T-helper 1 cell (primary cell): ENCODE measurements at places on chromosomes 1 and 21.

- DNase-seq: no peak
Observed at GRCh38 chr1:227947386-227947675, 401 bp downstream of the WNT9A start.

- no peak for DNase-seq
Observed at GRCh38 chr1:87186346-87186745, 142.3 kb upstream of the LMO4 start.

DNA sequence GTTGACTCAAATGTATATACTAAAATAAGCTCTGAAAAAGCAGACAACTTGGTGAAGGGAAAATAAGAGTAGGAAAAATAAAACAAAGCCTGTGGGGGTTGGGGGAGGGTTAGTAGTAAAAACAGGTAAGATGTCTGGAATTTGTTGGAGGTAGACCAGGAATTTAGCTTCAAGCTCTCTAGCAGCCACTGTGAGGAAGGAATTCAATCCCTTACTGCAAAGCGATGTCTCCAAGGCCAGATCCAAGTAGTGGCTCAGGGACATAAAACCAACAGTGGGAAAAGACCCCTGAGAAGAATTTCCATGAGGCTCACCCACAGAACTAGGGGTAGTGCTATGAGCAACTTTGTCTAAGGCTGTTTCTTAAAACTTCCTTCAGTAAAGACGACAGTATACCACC lies 7.8 kb downstream of the ANGPTL7 start:
- DNase-seq: no peak

DNA sequence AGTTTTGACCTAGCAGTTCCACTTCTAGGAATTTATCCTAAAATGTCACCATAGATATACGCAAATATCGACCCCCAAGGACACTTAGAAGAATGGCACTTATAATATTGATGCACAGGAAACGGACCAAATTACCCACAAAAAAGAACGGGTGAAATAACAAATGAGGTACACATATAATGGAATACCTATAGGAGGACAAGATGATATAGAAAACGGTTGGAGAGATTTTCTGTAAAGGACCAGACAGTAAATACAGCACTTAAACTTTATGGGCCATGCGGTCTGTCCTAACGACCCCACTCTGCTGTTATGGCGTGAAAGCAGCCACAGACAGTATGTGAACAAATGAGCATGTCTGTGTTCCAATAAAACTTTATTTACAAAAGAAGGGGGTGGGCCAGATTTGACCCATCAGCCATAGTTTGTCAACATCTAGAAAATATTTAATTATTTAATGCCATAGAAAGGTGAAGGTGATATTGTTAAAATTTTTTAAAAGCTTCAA lies 2.4 kb downstream of the TMPRSS3 start:
- DNase-seq: no peak

DNA sequence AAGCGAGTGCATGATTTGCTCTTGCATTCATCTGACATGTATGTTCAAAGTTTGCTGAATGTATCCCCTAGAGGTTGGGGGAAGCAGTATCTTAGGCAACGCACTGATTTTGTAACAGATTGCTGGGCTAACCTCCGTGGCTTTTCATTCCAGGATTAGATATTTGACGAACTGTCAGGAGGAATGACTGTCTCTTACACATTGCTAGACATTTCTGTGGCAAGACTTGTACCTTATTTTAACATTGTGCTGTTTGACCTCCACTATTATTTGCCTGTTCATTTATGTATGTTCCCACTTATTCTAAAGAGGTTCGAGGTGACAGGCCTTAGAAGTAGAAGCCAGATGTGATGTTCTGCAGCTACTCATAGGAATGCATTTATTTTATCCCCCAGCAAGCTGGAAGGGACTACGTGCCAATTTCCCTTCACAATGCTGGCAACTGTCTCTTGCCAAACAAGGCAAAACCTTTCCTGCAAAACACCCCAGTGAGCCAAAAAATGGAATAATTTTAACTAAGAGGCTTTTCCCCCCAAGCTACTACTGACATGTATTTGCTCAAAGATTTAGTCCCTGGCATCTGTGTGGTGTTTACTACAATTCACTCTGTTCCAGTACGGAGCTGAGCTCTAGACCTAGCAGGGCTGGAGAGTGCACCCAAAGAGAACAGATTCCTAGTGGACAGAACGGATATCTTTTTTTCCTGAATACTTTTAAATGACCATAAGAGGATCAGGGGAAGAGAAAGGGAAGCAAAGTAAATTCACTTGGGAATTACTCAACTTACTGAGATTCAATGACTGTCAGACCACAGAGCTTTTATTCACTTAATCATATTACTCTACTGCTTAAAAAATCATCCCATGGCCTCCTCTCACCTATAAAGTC lies 646.2 kb downstream of the SMYD3 start:
- DNase-seq: no peak

- no peak for DNase-seq
Observed at GRCh38 chr21:36471254-36471723, 8.6 kb downstream of the CLDN14 start.

- DNase-seq: no peak
Observed at GRCh38 chr1:172145231-172145651, 275.2 kb upstream of the C1orf105 start.

- DNase-seq: no peak
Observed at GRCh38 chr1:87872692-87873091, 544.0 kb downstream of the LMO4 start.

- DNase-seq: no peak
Observed at GRCh38 chr1:55623311-55623710, 408.1 kb upstream of the USP24 start.

DNA sequence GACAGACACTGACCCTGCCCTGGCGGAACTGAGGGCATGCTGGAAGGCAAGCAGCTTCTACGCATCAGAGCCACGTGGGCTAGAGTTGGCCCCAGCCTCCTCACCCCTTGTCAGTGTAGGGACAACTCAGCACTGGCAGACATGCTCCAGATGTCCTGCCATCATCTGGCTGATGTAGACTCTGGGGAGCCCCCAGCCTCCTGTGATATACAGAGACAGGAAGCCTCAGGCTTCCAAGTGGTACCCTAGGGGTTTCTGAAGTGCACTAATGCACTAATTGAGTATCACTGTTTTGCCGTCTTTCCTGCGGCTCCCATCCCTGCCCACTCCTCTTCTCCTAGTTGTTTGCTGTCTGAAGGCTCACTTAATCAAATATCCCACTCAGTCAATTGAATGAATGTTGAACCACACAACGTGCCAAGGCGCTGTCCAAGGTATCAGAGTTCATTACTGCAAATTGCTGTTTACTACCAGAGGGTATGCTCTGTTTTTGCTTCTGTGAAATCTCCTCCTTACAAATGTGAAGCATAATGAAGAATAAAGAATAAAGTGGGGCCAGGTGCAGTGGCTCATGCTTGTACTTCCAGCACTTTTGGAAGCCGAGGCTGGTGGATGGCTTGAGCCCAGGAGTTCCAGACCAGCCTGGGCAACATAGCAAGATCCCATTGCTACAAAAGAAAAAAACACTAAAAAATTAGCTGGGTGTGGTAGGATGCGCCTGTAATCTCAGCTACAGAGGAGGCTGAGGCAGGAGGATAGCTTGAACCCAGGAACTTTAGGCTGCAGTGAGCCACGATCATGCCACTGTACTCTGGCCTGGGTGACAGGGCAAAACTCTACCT lies 76.4 kb upstream of the ZBTB18 start:
- DNase-seq: no peak

- DNase-seq: no peak
Observed at GRCh38 chr21:38651570-38651969, 153.3 kb upstream of the ERG start.

DNA sequence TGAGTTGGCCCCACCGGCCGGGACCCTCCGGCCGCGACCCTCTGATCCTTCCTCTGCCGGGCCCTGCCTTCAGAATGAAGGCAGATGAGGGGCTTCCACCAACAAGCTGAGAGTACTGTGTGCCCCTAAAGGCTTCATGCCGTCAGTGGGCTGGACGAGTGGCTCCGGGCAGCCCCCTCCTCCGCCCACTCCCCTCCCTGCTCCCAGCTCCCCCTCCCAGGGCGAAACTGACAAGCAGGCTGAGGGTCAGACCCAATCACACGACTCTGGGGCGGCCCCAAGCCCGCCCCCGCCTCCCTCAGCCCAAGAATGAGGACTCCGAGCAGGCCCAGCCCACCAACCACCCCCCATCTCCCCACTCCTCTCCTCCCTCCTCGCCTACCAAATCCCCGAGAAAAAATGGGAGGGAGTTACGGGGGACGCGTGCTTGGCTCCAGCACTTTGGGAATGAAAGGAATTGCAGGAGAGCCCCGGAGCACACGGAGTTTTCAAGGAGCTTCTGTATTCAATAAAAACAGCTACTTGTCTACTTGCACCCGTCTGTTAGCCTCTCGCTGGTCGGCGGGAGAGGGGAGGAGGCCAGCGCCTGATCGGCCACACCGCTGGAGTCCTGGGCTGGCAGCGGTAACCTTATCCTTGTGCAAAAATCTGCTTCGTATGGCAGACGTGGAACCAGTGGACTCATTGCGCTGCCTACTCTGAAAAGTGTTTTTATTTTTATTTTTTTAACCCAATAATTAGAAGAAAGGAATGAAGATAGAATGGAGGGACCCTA lies at the start of gene COL11A1:
Gene COL11A1 (minus strand): TSS at position 147 of the 775 bp plus-strand sequence. CDS start 344 bp downstream, outside the sequence.
- DNase-seq: no peak

DNA sequence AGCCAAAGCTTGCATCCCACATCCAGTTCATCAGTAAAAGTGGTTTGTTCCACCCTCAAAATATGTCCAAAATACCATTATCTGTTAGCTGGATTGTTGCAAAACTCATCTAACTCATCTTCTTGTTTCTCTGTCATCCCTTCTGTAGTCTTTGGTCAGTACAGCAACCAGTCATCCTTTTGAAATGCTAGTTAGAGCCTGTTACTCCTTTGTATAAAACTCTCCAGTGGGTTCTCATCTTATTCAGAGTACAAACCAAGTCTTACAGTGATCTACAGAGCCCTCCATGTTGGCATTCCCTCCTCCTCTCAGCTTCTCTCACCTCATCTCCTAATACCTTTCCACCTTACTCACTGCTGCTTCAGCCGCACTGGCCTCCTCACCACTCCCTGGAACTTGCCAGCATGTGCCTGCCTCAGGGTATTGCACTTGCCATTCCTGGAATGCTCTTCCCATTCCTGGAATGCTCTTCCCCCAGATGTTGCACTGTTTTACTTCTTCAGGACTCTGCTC lies 70.6 kb downstream of the LAMC1 start:
- no peak for DNase-seq

DNA sequence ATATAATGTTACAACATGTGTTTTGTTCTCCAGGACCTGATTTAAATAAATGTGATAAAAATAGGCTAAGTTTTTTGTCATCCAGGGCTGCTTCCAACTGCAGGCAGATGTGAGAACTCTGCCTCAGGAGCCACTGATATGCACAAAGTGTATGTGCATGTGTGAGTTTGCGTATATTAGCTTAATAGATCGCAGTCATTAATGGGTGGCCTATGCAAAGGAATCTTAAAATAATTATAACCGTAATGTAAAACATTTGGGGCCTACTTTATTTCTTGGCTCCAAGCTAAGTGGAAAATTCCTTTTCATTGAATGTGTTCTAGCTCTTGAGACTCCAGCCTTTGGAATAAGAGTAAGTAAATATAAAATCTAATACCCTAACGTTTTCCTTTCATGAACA lies 16.8 kb downstream of the DHX9 start:
- DNase-seq: no peak

- DNase-seq: no peak
Observed at GRCh38 chr1:202596638-202597037, 113.6 kb downstream of the SYT2 start.

GRCh38 chr1:166272155-166272554 lies 105.4 kb upstream of the FAM78B start:
- DNase-seq: no peak

GRCh38 chr21:19900149-19900548 lies 1098.1 kb upstream of the NCAM2 start:
- no peak for DNase-seq

- DNase-seq: no peak
Observed at GRCh38 chr1:115252585-115252984, 85.5 kb downstream of the NGF start.

DNA sequence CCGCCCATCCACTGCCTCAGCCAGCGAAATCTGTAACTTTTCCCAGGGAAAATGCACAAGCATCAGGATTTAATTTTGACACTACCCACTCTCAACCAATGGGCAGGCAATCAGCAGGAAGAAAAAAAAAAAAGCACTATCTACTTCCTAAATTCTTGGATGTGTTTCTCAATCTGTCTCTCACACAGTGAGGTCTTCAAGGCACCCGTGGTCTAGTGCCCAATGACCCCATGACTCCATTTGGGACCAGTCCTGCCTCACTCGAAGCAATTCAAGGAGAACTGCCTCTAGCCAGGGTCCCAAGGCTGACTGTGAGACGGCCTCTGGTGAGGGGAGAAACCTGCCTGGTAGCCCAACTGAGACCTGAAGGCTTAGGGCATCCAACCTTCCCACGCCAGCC lies 35.9 kb downstream of the CSF1 start:
- DNase-seq: no peak

DNA sequence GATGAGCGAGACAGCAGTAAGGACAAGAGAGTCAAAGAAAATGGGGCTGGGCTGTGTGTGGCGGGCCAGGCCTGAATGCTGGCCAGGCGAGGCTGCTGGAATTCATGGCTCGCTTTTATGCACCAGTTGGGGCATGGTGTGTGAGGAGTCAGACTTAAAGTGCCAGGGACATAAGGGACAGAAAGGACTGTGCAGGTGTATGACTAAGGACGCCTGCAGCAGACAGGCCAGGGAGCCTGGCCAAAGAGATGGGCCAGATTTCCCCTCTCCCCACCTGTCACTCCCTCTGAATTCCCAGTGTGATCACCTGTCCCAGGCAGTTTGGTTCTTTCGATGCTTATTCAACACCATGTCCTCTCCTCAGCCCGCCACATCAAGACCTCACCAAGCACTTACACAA lies 16.9 kb upstream of the SMIM12 start:
- no peak for DNase-seq

DNA sequence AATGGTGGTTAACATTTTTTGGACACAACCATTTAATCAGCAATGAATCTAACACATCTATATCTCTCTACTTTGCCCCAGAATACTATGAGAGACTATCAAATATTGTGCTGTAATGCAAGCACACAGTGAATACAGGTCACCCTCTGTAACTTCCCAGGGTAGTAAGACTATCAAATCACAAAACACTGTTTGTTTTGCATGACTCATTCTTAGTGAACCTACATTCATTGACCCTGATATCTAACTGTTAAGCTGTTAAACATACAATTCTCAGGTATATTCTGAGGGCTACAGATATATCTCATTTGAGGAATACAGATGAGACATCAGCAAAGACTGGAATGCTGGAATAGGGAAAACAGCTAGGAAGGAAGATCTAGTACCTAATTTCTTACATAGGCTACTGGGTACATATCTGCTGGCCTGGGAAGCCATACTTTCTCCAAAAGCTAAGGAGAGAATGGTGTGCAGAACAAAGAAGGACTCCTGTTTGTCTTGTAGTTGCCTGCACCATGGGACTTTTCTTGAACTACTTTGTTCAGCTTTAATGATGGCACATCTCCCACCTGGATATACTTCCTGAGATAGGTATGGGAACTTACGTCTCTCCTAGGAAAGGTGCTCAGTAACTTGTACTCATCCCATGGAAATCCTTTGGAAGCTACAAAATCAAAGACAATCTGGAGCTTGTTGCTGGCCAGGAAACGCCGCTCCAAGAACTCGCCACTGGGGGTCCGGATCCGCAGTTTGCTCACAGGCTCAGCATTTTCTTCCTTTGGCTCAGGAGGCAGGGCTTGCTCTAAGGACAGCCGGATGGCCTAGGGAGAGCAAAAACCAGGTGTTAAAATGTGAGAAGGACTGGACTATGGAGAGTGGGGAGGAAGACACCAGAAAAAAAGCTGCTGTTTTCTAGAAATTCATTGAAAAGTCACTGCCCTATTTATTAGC lies 51.9 kb upstream of the DMRTA2 start:
- no peak for DNase-seq

GRCh38 chr1:112687361-112687760 lies 12.9 kb downstream of the MOV10 start:
- no peak for DNase-seq

- DNase-seq: no peak
Observed at GRCh38 chr1:99645203-99645602, 710 bp upstream of the PALMD start.
